ENCODE measurements at places on chromosomes 13 and 19.

DNA sequence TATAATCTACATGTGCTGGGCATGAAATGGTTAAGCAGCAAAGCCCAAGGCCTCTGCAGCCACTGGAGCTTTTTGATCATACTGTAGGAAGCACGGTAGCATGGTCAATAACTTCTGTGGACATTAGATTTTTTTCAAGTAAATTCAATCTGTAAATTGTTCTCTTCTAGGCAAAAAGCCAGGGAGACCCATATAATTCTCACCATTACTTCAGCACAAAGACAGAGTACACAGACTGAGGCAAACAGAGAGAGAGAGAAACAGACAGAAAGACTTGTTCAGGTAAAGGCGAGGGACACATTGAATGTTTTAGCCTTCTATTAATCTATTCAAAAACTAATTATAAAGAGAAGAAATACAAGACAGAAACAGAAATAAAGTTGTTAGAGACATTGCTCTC lies 349.4 kb downstream of the RFC3 start:
- DNase-seq, result no peak

DNA sequence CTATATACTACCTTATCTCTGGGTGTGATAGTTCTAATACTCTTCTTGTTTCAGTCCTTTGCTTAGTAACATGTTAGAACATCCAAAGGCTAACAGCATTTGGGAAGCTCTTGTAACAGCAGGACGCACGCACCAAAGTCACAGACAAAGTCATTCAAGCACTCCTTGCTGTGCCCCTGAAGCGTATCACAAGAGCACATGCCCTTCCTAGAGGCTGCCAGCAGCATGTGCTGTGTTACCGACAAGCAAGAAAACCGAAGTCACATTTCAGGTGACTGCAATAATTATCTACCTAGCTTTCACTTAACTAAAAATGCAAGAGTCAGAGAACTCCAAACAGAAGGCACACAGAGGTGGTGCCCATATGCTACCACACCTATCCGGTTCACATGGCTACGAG lies 194.1 kb downstream of the KLF12 start:
- no peak for DNase-seq

DNA sequence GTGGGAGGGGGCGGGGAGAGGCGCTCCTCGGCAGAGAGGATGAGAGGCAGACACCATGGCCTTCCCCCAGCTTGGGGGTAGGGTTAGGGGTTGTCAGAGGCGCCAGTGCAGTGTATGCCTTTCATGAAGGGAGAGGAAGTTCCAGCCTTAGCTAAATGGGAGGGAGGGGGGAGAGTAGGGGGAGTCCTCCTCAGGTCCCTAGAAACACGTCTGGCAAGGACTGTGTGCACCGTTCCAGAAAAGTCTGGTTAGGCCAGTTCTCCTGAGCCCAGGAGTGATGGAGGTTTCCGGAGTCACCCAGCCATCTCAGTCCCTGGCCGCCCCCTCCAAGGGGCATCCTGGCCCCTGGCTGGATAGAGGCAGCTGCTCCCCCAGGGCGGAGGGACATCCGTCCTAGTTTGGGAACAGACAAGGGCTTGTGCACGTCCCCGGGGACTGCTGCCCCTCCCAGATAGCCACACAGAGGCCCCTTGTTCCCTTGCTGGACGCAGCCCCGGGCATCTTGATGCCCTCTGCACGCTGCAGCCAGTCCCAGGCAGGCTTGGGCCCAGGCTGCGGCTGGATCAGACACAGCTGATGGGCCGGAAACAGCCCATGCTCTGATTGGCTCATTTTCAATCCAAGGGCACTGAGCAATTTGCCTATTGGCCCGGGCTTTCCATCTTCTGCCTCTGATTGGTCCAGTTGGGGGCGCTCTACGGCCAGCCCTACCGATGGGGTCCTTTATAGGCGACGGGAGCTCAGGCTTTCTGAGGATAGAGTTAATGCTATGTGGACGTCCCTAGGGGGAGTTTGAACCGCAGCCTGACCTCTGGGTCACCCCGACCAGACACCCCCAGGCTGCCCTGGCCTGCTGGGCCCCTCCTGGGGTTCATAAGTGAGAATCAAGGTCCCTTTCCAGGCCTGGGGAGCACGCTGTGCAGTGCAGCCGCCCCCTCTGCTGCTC lies 3.8 kb downstream of the S1PR2 start:
- no peak for DNase-seq

DNA sequence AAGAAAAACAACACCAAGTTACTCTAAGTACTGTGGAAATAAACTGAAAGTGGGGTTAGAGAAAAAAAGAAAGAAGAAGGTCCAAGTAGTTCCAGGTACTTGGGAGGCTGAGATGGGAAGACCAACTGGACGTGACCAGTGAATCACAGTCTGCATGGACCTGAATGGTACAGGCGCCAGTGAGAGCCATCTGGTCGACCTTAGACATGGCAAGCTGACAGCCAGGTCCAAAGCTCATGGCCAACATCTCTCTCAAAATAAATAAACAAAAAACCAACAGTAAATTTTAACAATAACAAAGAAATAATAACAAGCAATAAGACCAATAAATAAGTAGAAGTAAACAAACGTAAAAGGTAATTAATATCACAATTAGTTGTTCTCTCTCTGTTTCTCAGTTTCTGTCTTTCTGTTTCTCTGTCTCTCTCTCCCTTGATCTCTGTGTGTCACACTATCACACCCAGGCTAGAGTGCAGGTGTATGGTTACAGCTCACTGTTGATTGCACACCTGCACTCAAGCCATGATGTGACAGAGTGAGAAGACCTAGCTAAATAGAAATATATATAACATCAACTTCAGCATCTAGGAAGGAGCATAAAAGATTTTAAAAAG lies 31.6 kb upstream of the ZNF724 start:
- no peak for DNase-seq

DNA sequence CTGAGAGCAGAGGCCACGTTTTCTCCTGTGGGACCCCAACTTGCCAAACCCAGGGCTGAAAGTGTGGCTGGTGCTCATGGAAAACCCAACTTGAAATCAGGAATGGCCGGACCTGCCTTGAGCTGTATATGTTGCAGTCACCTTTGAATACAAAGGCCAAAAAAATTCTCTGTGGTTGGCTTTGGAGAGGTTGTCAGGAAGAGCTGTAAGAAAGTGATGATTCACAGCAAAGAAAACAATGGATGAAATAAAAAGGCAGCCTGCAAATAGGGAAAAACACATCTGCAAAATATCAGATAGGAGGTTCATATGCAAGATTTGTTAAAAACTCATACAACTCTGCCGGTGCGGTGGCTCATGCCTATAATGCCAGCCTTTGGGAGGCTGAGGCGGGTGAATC lies 715.8 kb downstream of the UQCRFS1 start:
- DNase-seq, result no peak

DNA sequence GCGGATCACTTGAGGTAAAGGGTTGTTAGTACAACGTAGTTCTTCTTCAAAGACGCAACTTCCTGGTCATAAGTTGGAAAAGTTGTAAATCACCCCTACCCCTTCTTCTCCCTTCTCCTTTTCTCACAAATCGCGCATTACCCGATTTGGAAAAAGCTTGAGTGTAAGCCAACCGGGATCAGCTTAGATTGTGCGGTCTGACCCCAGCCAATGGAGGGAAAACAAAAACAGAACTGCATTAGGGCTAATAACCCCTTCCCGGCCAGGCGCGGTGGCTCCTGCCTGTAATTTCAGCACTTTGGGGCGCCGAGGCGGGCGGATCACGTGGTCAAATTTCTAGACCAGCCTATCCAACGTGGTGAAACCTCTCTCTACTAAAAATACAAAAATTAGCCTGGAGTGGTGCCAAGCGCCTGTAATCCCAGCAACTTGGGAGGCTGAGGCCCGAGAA lies 806 bp downstream of the ZNF90 start:
- DNase-seq, result peak; percentile 27

DNA sequence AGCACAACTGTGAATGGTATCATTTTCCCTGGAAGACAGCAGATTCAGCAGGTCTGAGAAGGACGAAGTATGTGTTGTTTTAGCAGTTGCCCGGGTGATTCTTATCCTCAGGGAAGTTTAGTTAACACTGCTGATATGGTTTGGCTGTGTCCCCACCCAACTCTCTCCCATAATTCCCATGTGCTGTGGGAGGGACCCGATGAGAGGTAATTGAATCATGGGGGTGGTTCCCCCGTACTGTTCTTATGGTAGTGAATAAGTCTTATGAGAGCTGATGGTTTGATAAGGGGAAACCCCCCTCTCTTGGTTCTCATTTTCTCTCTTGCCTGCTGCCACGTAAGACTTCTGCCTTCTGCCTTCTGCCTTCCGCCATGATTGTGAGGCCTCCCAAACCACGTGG lies 81.0 kb upstream of the UBAC2 start:
- DNase-seq, result peak; percentile 24

DNA sequence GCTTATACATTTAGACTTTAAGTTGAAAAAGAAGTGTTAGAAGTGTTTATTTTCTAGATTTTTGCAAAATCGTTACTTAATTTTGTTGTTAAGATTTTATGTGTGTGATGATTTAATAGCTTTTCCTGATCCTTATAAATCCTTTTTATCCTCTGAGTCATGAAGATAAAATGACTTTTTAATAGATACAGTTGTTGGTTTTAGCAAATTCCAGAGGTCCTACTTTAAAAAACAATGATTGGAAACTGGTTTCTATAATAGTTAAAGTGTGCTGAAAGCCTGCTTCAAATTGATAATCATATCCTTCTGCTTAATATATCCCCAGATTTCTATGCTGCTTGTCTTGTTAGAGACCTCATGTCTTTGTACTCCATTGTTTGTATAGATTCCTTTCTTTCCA lies 39.0 kb downstream of the RNASEH2B start:
- DNase-seq, result no peak

GRCh38 chr19:31127134-31127967 lies 221.9 kb downstream of the TSHZ3 start:
- no peak for DNase-seq

GRCh38 chr19:33424181-33424580 lies 50.7 kb downstream of the CEBPG start:
- no peak for DNase-seq

DNA sequence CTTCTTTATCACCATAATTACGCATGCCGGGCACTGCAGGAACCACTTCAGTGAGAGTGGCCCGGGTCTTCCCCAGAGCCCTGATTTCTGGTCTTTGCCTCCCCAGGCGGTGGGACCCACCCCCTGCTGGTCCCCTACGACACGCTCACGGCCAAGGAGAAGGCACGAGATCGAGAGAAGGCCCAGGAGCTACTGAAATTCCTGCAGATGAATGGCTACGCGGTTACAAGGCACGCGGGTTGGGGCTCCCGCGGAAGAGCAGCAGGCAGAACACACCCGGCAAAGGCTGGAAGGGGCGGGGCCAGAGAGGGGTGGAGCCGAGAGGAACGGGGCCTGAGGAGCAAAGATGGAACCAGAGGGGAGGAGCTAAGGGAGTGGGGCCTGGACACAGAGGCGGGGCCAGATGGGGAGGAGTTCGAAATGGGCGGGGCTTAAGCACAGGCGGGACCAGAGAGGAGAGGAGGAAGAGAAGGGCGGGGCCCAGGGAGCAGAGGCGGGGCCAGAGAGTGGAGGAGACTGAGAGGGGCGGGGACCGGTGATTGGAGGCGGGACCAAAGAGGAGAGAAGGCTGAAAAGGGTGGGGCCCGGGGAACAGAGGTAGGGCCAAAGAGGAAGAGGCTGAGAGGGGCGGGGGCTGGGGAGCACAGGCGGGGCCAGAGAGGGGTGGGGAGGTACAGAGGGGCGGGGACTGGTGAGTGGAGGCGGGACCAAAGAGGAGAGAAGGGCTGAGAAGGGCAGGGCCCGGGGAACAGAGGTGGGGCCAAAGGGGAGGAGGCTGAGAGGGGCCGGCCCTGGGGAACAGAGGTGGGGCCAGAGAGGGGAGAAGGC lies 73.4 kb downstream of the RYR1 start:
- peak; percentile 87 for DNase-seq

DNA sequence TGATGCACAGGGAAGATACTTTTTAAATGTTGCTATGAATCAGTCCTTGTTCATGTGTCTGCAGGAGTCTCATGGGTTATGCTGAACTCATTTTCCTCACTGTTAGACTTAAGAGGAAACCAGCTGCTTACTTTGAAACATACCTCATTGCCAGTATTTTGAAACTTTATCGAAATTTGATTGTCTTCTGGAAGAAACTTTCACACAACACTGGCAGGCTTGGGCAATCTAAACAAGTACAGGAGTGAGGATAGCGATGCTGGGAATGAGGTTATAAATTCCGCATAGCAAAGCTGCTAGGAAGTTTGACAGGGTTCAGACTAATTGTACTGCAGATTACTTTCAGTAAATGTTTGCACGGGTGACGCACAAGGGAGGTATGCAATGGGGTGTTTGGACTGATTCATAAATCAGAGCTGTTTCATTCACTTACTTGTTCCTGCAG lies 245.7 kb downstream of the DNAJC15 start:
- DNase-seq, result no peak

GRCh38 chr13:25819856-25820530 lies 231.8 kb downstream of the SHISA2 start:
- no peak for DNase-seq

DNA sequence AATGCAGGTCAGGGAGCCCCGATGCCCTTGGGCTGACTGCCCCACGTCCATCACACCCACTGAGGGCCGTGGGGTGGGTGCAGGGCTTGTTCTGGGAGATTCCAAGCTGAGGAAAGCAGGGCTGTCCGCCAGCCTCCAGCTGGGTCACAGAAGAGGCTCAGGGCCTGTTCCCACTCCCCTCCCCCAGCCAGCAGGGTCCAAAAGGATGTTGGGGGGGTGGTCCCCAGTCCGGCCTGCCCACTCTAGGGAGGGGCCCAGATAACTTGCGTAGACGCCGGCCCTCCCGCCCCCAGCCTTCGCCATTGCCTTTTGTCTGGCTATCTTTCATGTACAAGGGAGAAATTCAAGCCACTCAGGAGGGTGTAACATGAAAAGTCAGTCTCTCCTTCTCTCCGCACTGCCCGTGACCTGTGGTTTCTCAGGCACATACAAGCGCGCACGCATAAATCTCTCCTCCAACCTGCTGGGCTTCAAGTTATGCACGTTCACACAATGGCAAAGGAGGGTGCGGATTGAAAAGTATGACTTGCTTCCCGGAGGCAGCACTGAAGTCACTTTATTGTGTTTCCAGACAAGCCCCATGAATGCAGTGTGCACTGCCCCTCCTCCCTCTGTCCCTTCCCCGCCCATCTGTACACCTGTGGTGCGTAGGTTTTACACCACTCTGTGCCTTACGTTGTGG lies 20.2 kb downstream of the CARM1 start:
- DNase-seq, result no peak

DNA sequence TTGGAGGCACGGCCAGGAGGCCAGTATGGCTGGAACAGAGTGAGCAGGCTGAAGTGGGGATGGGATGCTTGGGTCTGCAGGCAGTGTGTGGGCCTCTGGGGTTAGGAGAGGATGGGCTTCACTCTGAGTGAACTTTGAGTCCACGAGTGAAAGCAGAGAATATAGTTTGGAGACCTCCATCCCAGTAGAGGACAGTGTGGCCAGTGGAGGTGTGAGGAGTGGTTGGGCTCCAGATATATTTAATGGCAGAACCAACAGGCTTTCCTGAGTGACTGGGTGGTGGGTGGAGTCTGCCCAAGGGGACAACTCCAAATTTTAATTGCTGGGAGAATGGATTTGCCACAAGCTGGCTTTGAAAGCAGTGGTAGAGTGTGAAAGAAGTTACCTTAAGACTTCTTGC lies 27.3 kb downstream of the GATAD2A start:
- no peak for DNase-seq
